Stimulated activated naive CD4-positive, alpha-beta T cell (primary cell): ENCODE measurements at places on chromosomes 3 and 15.
A peak's percentile ranks its signal among the peaks of the same experiment; 100 is the strongest.

DNA sequence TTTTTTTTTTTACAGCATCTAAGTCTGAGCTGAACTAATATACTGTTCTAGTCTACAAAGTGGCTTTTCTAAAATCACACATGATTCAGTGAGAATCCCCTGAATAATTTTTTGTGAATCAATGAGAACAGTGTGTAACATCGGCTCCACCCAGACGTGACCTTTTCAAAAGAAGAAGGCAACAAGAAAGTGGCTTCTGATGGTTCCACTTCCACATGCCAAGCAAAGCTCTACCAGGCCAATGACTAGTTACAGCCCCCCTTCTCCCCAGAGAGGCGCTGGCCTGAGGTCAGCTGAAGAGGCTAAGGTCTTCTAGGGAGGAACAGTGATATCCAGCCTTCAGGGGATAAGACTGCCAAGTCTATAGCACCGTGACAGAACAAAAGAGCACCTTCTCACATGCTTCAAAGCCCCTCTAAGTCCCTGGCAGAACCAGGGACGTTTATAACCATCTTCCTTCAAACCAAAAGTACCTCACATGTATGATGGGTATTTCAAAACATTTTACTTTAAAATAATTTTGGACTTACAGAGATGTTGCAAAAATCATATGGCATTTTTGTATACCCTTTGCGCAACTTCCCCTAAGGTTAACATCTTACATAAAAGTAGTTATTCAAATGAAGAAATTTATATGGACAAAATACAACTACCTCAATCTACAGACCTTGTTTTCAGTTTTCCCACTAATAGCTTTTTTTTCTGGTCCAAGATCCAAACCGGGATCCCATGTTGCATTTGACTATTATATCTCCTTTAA lies 177.9 kb downstream of the OSBPL10 start:
- no peak for DNase-seq

DNA sequence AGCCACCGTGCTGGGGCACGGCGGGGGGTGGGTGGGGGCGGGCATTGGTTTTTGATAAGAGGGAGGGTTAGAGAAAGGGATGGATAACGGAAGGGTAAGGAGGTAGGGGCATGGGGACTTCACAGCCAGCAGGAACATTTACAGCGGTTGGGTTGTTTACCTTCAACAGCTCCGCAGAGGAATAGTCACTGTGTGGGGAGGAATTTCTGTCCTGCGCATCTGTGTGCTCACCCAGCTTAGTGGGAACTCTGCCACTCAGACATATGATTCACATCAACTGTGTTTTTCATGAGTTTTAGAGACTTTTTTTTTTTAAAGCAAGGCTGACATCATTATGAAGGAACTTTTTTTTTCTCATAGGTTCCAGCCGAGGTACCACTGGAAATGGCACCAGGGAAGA lies 19.6 kb downstream of the CHRD start:
- DNase-seq, result no peak

- DNase-seq, result no peak
Observed at GRCh38 chr3:14224895-14225294, 46.3 kb downstream of the LSM3 start.

DNA sequence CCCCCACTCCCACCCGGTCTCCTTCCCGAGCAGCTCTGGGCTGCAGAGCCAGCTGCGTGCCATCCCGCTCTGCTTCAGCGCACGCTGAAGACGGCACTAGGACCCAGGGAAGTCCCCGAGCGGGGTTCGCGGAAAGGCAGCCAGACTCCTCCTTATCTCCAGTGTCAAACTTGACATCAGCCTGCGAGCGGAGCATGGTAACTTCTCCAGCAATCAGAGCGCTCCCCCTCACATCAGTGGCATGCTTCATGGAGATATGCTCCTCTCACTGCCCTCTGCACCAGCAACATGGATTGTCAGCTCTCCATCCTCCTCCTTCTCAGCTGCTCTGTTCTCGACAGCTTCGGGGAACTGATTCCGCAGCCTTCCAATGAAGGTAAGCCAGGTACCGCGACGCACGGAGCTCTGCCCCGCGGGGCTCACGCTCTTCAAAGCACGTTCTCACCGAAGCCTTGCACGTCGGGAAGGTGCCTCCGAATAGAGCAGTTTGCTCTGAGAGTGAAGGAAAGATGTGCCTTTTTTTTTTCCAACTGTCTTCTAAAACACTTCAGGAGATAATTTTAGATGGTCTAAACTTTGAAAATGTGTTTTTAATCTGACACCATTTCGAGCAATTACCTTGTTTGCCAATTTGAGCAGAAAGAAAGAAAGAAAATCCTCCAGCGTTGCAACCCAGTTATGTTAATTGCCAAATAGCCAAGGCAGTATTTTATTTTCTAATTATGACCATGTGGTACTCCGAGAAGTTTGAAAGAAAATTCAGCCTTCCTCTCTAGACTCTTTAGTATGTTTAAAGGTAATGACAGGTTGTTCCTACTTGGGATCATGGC lies at the start of gene EPHA3:
Gene EPHA3, plus strand, starts transcription at position 161 of the 830 bp plus-strand sequence. Its CDS starts 128 bp downstream, at position 289.
- peak; percentile 34 for DNase-seq

DNA sequence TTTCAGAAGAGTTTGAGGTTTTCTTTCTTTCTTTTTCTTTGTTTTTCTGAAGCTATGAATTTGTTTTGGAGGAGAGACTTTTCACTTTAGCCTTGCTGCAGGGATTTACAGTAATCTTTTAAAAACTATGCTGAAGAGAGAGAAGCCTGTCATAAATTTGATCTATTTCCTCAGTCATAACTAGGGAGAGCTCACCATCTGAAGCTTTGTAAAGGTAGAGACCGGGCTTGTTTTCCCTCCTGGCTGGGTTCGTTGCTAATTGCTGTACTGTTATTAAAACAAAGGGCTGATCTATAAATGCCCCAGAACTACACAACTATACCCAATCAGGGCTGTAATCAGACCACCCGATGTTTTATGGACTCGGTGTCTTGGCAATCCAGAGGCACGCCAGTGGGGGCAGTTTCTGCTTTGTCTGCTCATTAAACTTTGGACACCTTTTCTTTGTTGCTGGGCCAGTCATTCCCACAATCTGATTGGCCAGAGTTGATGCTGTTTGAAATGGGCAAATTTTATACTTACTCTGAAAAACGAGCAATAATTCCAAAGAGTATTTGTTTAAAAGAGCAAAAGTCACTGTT lies 164.3 kb downstream of the CACNA1D start:
- no peak for DNase-seq

- DNase-seq, result no peak
Observed at GRCh38 chr3:113620091-113620490, 76.4 kb downstream of the USF3 start.

- no peak for DNase-seq
Observed at GRCh38 chr3:118088696-118089095, 946.0 kb downstream of the IGSF11 start.

DNA sequence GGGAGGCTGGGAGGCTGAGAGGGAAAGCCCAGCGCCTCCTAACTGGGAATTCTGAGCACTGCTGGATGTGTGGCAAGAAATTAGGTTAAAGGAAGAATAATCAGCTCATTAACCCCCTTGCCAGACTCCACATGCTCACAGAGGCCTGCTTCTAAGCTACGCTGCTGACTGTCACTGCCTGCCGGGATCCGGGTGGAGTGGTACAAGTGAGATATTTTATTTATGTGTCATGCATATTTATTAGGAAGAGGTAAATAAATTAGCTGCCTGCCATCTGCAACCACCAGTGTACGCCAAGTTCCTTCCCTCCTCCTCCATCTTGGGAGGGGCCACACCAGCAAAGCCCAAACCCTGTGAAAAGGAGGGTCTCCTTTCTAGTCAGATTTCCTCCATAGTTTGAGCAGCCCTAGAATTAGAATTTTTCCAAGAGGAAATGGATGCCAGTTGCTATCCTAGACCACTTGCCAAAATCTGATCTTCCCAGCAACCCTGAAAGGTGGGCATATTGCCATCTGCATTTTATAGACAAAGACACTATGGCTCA lies 43.5 kb upstream of the GRIP2 start:
- DNase-seq, result no peak

DNA sequence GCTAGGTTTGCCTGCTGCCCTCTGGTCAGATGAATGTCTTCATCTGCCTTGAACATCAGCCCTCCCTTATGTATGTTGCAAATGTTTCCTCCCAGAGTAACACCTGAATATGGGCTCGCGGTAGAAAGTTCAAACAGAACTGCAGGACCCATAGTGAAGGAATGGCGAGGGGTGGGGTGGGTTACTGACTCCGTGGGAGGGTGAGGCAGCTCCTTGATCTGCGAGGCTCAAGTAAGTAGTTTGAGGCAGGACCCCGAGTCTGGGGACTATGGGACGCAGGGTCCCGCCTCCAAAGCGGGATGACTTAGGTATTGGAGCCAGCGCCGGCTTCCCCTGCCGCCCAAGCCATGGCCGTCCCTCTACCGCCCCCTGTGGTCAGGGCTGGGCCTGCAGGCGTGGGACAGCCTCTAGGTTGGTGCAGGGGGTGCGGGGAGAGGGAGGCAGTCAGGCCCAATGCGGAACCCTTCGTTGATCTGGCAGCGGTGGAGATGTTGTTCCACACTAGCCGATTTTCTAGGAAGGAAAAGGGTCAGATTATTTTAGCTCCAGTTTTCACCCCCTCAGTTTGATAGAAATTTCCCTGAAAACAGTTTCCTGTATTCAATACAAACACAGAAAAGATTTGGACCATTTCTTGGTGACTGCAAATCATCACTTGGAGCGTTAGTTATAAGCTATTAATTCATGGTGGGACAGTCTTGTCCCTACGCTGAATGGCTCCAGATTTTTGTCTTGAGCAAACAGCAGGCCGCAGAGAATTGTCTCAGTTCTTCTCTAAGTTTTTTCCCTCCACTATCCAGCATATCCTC lies 72.3 kb downstream of the CORO2B start:
- DNase-seq, result peak; percentile 2

DNA sequence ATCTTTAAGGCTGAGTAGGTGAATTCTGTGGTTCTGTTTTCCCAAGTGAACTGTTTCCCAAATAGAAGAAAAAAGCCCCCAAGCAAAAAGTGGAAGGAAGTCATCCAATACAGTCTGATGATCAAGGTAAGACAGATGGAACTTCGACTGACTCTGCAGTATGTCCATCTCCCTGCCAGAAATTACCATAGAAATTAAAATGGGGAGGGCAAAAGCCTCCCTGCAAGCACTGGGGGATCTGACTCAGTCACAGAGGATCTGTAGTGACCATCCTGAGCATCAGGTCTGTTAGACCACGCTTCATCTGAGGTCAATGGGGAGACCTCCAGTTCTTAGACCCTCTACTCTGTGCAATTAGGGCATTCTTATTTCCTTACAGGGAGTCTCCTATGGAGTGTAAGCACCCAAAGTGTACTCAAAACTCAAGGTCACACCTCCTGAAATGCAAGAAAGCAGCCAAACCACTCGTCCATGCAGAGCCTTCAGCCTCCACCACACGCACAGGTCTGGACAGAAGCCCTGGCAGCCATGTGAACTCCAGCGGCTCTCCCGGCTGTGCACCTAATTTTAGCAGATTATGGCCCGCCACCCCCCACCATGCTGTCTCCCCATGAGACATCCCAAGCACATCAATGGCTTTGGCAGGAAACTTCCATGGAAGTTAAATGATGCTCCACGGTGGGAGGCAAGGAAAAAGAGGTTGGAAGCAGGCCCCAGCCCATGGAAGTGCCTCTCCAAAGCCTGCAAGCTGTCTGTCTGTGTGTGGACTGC lies 348.7 kb downstream of the NTRK3 start:
- DNase-seq, result no peak
